Activated CD4-positive, alpha-beta T cell treated with anti-CD3 and anti-CD28 coated beads, Interleukin-2, amount 50 U/mL, for 4 hours (primary cell): ENCODE measurements at places on chromosomes 16 and 17.

DNA sequence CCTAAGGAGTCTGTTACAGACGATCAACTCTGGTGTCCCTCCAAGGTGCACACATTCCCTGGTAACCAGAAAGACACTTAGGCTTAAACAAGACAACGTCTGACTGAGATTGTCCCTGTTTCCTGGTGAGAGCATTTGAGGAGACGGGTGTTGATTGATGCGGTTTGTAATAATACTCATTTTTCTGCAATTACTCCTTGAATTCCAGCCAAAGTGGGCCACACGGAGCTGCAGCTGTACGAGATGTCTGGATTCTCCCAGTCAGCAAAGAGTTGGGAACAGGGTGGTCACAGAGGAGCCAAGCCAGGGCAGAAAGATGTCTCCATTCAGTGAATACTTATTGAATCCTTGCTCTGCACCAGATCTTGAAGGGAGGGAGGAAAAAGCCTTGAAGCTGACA lies 30.9 kb upstream of the CES5A start:
- no peak for DNase-seq

- DNase-seq = no peak
Observed at GRCh38 chr16:20349615-20350014, 2.9 kb downstream of the UMOD start.

- DNase-seq = no peak
Observed at GRCh38 chr17:32757963-32758362, 119.0 kb downstream of the MYO1D start.

GRCh38 chr17:17993366-17993765 lies 20.7 kb downstream of the DRC3 start:
- no peak for DNase-seq

DNA sequence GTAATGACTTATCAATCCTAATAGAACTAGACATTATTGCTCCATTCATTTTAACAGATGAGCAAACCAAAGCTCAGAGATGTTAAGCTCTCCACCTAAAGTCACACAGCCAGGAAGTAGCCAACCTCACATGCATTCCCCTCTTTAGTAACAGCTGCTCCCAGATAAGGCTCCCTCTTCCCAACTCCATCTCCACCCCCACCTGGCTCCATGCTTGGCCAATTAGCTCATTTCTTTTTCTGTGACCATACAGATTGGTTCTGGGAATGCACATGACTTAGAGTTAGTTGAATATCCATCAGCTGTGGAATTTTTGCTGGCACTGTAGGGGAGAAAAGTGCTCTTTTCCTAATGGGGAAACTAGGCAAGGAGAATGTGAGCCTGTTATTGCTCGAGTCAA lies 13.0 kb downstream of the CBLN1 start:
- no peak for DNase-seq

- no peak for DNase-seq
Observed at GRCh38 chr17:80246726-80247125, 13.9 kb upstream of the RNF213 start.

DNA sequence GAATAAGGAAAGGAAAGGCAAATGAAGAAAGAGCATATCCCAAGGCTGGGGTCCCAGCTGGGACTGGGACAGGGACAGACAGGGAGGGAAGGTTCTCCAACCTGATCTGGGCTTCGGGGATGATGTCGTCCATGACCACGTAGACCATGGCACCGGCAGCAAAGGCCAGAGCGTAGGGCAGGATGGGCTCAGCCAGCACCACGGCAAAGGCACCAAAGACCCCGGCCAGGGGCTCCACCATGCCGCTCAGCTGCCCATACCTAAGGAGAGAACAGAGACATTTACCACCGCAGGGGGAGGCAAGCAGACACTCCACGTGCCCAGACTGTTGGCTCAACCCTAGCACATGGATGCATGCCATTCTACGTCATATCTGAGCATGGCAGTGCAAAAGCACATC lies 443.8 kb downstream of the SLC39A11 start:
- DNase-seq = no peak

DNA sequence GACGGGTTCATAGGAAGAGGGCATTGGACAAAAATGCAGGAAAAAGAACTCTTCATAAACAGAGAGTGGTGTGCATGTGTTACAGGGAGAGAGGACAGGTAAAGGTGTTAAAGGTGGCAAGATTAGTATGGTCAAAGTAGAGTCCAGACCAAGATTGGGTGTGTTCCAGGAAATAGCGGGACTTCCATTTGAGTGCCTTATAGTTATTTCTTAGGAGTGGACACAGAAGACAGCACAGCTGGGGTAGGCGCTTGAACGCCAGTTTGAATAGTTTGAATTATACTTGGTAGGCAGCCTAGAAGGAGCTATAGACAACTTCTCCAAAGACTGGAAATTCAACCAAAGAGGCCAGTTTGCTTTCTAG lies 63.4 kb downstream of the MAP2K6 start:
- DNase-seq = no peak

DNA sequence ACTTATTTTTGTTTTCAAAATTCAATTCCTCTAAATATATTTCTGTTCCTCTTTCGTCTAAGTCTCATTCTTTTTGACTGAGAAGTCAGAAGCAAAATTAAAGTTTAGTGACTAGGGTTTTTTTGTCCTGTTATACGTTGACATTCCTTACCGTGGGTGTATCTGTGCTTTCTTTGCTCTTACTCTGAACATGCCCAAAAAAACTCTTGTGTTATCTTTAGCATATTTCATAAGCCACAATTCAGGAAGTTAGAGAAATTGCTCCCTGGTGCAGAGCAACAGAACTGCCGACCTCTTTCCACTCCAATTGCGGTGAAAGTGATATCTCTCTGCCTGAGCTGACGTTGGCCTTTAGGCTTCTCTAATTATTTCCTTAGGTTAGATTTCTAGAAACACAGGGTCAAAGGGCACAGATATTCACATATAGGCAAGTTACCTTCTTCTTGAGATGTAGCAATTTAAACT lies 65.7 kb downstream of the CENPV start:
- no peak for DNase-seq
